ENCODE measurements at places on chromosomes 3 and 15. TPM values are rescaled to one million over a fixed set of nuclear protein-coding genes. Genes with fewer than 3 reads are reported as not detected.
A peak's percentile ranks its signal among the peaks of the same experiment; 100 is the strongest.

DNA sequence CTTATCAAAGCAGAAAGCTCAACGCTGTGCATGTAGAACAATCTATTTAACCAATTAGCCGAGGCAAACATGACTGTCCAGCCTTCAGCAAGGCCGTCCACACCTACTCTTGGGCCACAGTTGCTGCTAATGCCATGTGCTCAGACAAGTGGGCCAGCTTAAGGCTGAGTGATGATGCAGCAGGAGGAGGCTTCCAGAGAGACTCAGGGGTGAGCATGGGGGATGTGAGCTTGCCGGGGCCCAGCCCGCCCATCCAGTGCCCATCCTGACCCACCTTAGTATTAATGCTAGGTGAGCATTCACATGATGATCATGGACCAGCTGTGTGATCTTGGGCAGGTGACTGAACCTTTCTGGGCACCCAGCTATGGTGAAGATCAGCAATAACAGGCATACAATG lies 150.1 kb downstream of the TPRA1 start:
- no peaks in the 10 kb centered on the region for H3K27me3 ChIP-seq
- DNase-seq: no peak
- H3K27ac ChIP-seq: no peak overlapping the region
- no peaks in the 10 kb centered on the region for H3K4me1 ChIP-seq

DNA sequence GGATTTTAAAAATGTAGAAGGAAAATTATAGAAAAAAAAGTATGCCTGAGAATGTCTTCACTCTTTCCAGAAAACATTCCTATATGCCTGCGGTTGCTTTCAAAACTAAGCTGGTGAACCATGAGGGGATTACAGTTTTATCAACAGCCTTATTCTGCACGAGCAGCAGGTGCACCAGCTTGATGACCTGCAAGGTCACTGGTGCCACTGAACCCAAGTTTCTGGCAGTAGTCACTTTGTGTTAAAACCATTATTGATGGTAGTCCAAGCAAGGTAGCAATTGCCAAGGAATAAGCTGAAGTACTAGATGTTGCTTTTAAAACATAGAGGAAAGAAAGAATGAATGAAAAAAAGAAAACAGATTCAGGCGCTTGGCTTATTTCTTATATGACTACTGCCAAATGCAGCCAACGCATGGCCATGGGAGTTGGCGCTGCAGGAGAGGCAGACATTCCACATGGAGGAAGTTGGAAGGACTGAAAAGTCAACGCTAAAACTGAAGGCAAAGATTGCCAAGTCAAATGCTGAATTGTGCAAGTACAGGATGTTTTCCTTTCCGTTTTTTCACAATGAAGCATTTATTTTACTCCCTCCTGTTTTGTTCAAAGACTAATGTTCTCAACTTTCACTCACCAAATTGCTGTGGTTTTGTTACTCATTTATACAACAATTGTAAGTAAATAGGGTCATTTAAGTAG lies 601.4 kb downstream of the CADM2 start:
- H3K4me1 ChIP-seq: no peaks in the 10 kb centered on the region
- no peaks in the 10 kb centered on the region for H3K27me3 ChIP-seq
- H3K36me3 ChIP-seq: no peaks in the 10 kb centered on the region
- DNase-seq: no peak
- H3K4me3 ChIP-seq: no peak overlapping the region

DNA sequence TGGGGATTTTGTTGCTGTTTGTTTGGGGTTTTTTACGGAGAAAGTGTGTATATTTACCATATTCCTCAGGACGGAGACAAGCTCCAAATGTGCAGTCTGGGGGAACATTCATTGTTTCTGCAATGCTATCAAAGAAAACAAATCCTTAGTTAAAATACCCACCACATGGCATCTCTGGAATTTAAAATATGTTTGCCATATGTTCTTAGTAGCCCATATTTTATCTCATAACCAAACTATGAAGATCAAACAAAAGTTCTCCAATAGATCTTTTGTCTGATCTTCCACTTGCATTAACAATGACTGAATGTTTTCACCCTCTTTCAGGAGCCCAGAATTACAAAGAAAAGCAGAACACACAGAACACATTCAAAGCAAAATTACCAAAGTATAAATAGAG lies 35.3 kb downstream of the EFHB start:
- DNase-seq: no peak
- H3K4me1 ChIP-seq: peaks cover 2% of the 10 kb centered on the region
- no peaks in the 10 kb centered on the region for H3K27me3 ChIP-seq

- H3K36me3 ChIP-seq: no peaks in the 10 kb centered on the region
- H3K27me3 ChIP-seq: no peaks in the 10 kb centered on the region
- H3K4me3 ChIP-seq: no peak overlapping the region
- no peak for DNase-seq
- H3K4me1 ChIP-seq: peaks cover 2% of the 10 kb centered on the region
These were observed 429.6 kb downstream of the LPP start for GRCh38 chr3:188583341-188584161.

GRCh38 chr15:32643907-32644445 lies 2.5 kb downstream of the SCG5 start:
- peaks cover 3% of the 10 kb centered on the region for H3K4me1 ChIP-seq
- H3K4me3 ChIP-seq: no peak overlapping the region
- no peak for DNase-seq
- H3K36me3 ChIP-seq: no peaks in the 10 kb centered on the region
- no peak overlapping the region for H3K27ac ChIP-seq

GRCh38 chr3:172213200-172213599 lies 173.8 kb downstream of the FNDC3B start:
- DNase-seq: no peak
- no peak overlapping the region for H3K4me3 ChIP-seq
- H3K27me3 ChIP-seq: no peaks in the 10 kb centered on the region
- H3K27ac ChIP-seq: no peak overlapping the region
- no peaks in the 10 kb centered on the region for H3K36me3 ChIP-seq
- H3K4me1 ChIP-seq: peaks cover 14% of the 10 kb centered on the region

GRCh38 chr15:57591237-57591821 lies 375 bp upstream of the MYZAP start:
- no peak for DNase-seq
- peaks cover 17% of the 10 kb centered on the region for H3K4me1 ChIP-seq
- H3K27ac ChIP-seq: peak overlapping the region; percentile 41
- H3K4me3 ChIP-seq: peak overlapping the region; percentile 35
- H3K27me3 ChIP-seq: no peaks in the 10 kb centered on the region

DNA sequence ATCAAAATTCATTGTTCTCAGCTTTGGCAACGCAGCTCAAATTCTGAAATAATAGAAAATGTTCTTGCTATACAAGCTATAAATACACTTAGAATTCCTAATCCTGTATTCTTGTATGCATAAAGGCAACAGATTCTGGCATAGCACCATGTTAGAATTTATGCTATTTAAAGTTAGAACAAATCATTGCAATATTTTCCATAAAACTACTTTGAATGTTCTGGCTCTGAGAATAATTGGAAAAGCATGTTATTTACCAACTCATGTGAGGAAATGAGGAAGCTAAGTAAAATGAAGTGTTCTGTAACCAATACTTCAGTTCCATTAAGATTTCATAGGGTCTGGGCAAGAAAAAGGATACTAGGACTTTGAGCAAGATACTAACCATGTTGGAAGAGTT lies 888.9 kb downstream of the SQOR start:
- no peaks in the 10 kb centered on the region for H3K36me3 ChIP-seq
- no peak overlapping the region for H3K4me3 ChIP-seq
- DNase-seq: no peak

DNA sequence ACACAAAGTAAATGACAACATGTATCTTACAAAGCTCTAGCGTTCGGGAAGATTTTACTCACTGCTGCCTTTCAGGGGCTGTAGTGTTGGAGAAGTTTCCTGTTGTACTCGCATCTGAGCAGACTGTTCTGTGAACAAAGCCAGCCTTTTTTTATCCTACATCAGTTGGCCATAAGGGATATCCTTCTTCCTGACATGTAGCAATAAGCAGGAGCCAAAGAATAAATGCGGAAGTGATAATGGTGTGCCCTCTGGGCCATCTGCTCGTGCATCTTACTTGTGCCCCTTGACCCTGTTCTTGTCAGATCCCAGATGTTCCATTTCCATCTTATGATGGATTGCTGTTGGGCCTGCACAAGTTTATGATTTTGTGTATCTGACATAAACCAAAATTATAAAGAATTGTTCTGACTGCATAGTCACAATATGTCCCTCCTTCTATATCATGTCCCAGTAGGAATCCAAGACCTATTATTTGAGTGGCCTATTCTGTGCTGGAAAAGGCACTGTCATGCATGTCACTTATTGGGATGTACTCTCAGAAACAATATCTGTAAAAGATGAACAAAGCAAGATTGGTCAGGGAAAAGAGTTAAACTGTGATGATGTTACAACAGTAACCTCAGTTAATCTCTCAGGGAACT lies 631.3 kb downstream of the NSUN3 start:
- H3K27ac ChIP-seq: no peak overlapping the region
- no peak overlapping the region for H3K4me3 ChIP-seq
- H3K4me1 ChIP-seq: no peaks in the 10 kb centered on the region
- no peaks in the 10 kb centered on the region for H3K36me3 ChIP-seq
- H3K27me3 ChIP-seq: no peaks in the 10 kb centered on the region

GRCh38 chr3:168047190-168047795 lies 48.4 kb downstream of the GOLIM4 start:
- DNase-seq: peak; percentile 92
- H3K4me1 ChIP-seq: peaks cover 8% of the 10 kb centered on the region
- no peaks in the 10 kb centered on the region for H3K27me3 ChIP-seq
- no peak overlapping the region for H3K27ac ChIP-seq
- no peak overlapping the region for H3K4me3 ChIP-seq

DNA sequence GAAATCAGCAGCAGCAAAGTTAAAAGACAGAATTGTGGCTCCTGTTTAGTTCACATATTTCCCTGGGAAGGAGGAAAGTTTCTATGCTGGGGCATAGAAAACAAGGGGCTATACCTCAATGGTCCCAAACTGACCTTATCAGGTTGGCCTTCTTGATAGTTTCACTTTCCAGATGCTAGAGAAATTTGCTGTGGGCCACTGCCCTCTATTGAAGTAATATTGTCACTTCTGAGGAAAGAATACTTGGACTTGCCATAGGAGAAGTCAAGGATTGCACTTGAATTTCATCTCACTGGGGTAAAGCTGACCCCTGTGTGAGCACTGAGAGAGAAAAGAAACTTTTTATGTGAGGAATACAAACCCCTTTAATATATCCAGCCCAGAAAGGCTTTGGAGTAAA lies 49.3 kb upstream of the XCR1 start:
- H3K36me3 ChIP-seq: no peaks in the 10 kb centered on the region
- no peak for DNase-seq
- peaks cover 10% of the 10 kb centered on the region for H3K4me1 ChIP-seq
- no peak overlapping the region for H3K27ac ChIP-seq
- H3K4me3 ChIP-seq: no peak overlapping the region

GRCh38 chr3:84692261-84692660 lies 266.5 kb upstream of the CADM2 start:
- no peaks in the 10 kb centered on the region for H3K27me3 ChIP-seq
- no peak overlapping the region for H3K27ac ChIP-seq
- no peaks in the 10 kb centered on the region for H3K4me1 ChIP-seq
- H3K4me3 ChIP-seq: no peak overlapping the region

DNA sequence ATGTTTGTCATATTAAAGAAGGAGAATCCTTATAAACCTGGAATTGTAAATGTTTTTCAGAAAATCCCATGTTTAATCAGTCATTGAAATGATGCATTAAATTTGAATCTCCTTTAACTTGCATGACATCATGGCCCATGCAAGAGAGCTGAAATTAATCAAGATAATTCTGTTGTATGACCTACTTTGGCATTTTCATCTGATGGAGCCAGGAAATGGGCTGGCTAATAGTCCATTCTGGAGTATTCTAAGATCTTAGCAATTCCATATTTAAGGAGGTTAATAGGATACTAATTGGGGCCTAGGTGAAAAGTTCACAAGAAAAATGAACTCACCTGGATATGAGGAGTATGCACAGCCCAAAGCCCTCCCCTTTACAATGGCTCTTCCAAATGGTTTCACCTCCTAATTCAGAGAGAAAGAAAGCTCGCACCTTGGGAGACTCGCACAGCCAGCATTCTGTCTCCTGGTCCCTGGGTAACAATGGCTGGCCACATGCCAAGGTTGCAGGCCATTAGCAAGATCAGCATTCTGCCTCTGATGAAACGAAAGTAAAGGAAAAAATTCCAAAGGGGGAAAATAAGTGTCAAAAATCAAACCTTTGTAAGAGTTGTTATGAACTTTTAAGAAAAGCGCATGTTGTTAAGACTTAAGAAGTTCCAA lies 786.4 kb downstream of the MCTP2 start:
- H3K27ac ChIP-seq: no peak overlapping the region
- H3K27me3 ChIP-seq: no peaks in the 10 kb centered on the region
- peak; percentile 68 for DNase-seq
- no peaks in the 10 kb centered on the region for H3K36me3 ChIP-seq
- no peak overlapping the region for H3K4me3 ChIP-seq

DNA sequence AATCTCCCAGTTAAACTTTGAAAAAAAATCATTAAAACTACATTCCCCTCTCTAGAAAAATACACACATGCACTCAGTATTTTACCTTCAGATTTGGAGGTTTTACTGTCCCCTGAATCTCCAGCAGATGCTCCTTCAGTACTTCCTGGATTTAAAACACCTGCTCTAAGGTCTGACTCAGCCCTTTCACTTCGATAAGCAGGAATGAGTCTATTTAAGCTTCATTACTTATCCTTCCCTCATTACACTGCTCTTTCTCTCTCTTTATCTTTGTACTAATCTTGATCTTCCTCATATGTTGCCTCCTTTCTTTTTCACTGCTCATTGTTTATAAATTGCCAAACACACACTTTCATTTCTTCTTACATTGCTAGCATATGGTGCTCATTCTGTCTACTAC lies 443.9 kb downstream of the DIPK2A start:
- H3K27ac ChIP-seq: no peak overlapping the region
- no peaks in the 10 kb centered on the region for H3K4me1 ChIP-seq
- H3K4me3 ChIP-seq: no peak overlapping the region
- DNase-seq: no peak

GRCh38 chr3:46935168-46935858 lies 41.2 kb downstream of the CCDC12 start:
- peaks cover 10% of the 10 kb centered on the region for H3K36me3 ChIP-seq
- no peaks in the 10 kb centered on the region for H3K27me3 ChIP-seq
- H3K4me1 ChIP-seq: peaks cover 41% of the 10 kb centered on the region
- peak overlapping the region; percentile 97 for H3K27ac ChIP-seq
- peak; percentile 75 for DNase-seq

The MME gene
- 9.2 TPM for polyA plus RNA-seq

The VEPH1 gene
- 14.6 TPM for polyA plus RNA-seq

The FYTTD1 gene
- polyA plus RNA-seq: 17.8 TPM

The IMPG2 gene
- 0.05 TPM for polyA plus RNA-seq

The MAP1A gene
- 1.8 TPM for polyA plus RNA-seq

The RASSF1 gene
- polyA plus RNA-seq: 38.0 TPM

The PYGO1 gene
- polyA plus RNA-seq: 1.6 TPM

Data from lung (tissue), 17 donors.